A549 treated with DMSO at 1 μM for 4 hours (cell line): ENCODE measurements at places on chromosomes 5 and 9. TPM values are rescaled to one million over a fixed set of nuclear protein-coding genes. Genes with fewer than 3 reads are reported as not detected.

Gene BTNL8
- total RNA-seq = not detected in 5 replicates

Gene MARCOL
- total RNA-seq = not detected in 5 replicates

Gene FAXDC2
- 0.07 to 0.13 TPM (median 0.10 TPM) in 5 replicates for total RNA-seq

Gene GNA14
- total RNA-seq = 0.03 TPM in 1 of 5 replicates, not detected in the others

Gene SOHLH1
- not detected in 5 replicates for total RNA-seq

Gene HAPLN1
- total RNA-seq = not detected in 5 replicates

Gene PDE6A
- 0.11 to 0.18 TPM (median 0.14 TPM) in 5 replicates for total RNA-seq

Gene CD72
- 0.06 to 0.13 TPM (median 0.10 TPM) in 3 of 5 replicates, not detected in the others for total RNA-seq

Gene RPS14
- total RNA-seq = 2,838 to 3,288 TPM (median 2,914 TPM) in 5 replicates

Gene C5orf22
- total RNA-seq = 12.3 to 16.0 TPM (median 14.6 TPM) in 5 replicates

Gene ADAMTS13
- 0.49 to 0.82 TPM (median 0.52 TPM) in 5 replicates for total RNA-seq

Gene C9
- total RNA-seq = not detected in 5 replicates

Gene SLC25A2
- total RNA-seq = not detected in 5 replicates

Gene TAF11L5
- not detected in 5 replicates for total RNA-seq

Gene CSF2
- total RNA-seq = 0.49 to 1.2 TPM (median 0.52 TPM) in 5 replicates

Gene PAXX
- 44.8 to 86.6 TPM (median 72.0 TPM) in 5 replicates for total RNA-seq

Gene SLC6A19
- total RNA-seq = not detected in 5 replicates
